ENCODE measurements at places on chromosomes 1 and 21.

GRCh38 chr1:84913555-84913892 lies 20.5 kb upstream of the LPAR3 start:
- no peak for DNase-seq

DNA sequence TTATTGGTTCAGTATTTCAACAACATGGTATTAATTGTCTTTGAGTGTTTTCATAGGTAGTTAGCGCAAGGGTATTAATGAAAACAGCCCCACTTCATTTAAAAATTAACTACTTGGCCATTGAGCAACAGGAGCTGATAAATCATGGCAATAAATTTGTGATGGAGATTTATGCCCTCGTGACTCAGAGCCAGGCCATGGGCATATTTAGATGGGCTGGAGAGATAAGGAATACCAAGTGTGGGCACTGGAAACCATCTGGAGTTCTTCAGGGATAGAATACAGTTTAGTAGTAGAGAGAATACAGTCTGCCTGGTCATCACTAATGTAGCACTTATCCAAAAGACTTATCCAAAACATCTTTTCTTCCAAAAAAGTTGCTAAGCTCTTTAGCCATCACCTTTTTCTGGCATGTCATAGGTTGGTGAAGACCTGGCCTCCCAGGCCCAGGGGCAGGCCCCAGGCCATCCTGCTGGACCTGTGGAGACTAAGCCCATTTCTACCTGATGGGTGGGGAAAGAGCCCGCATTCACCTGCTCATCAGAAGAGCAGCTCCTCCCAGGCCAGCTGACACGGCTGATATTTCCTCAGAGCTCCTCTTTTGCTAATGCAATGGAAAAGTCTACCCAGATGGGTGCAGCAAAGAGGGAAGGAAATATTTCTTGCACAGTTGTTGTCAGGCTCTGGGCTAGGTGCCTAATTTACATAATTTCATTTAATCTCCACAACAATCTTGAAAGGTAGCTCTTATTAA lies 238.0 kb downstream of the TM2D1 start:
- DNase-seq = no peak

DNA sequence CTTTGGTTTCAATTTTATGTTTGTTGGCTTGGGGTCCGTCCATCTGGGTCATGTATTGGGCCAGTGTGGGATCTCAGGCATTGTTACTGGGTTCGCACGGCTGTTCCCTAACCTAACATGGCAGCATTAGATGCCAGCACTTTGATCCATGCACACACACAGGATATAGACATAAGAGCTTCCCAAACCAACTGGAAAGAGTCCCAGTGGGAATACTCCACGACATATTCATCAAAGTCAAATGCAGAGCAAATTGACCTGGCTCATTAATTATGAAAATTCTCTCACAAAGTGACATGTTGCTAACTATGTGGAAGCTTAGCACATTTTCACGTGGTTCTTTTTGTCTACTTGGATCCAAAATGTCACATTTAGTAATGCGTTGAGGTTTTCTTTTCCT lies 130.4 kb downstream of the SETD4 start:
- no peak for DNase-seq

DNA sequence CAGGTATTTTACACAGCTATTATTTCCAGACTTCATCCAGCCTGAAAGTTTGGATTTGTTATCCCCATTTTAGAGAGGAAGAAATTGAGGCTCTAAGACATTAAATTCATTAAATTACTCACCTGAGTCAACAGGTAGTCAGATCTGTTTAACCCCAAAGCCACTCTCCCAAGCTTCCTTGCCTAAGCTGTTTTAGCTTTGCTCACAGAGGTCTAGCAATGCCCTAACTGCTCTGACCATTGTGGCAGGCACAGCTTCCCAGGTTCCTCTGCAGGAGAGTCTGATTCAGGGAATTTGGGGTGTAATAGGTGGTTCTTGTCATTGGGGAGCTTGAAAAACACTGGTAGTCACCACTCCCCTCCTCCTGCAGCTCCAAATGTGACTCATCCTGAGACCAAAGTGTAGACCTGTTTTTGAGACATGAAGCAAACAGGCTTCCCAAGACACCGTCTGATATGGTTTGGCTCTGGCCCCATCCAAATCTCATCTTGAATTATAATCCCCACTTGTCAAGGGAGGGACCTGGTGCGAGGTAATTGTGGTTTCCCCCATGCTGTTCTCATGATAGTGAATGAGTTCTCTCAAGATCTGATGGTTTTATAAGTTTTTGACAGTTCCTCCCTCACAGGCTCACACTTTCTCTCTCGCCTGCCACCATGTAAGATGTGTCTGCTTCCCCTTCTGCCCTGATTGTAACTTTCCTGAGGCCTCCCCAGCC lies 142.8 kb upstream of the DNAH14 start:
- DNase-seq = no peak

DNA sequence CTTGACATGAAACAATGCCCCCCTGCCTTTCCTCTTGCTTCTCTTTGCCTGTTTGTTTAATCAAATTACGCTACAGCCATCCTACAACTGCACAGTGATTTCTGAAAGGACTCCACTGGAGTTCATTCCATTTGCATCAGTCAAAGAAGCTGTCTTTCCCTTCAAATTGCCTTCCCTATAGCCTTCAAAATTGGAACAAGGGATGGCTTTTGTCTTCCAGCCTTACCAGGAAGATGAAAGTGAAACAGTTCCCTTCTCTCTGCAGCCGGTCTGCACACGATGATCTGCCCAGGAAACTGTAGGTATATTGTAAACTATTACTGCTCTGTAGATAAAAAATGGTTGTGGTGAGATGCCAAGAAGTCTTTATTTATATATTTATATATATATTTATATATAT lies 65.6 kb upstream of the ETS2 start:
- DNase-seq = no peak

All from neural progenitor cell (in vitro differentiated cells).